ENCODE measurements at places on chromosomes 7 and 10.

- DNase-seq: no peak
Measured at GRCh38 chr7:142567201-142568075, 181.8 kb upstream of the PRSS1 start.

DNA sequence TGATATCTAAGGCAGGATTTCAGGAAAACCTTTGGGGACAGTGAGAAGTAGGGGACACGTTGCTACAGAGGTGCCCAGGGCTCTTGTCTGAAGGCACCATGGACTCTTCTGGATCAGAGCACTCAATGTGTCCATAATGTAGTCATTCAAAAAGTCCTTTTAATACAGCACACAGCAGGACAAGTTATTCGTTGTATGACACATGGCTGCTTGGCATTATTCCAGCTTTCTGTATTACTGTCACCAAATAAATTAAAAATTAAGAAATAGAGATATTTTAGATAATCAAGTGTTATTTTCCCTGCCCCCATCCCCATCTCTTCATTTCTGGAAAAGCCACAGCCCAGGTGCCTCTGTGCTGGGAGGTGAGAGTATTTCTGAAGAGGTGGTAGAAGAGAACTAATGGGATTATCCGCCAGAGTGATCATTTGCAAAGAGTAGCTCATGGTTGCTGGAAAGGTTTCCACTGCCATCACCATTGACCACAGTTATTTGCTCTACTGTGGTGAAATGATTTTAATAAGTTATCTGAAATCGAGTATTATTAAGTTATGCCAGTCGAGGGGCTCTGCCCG, 83.0 kb downstream of the CXCL12 start:
- DNase-seq: no peak

GRCh38 chr7:77409739-77410547, 6.2 kb downstream of the GSAP start:
- DNase-seq: no peak

DNA sequence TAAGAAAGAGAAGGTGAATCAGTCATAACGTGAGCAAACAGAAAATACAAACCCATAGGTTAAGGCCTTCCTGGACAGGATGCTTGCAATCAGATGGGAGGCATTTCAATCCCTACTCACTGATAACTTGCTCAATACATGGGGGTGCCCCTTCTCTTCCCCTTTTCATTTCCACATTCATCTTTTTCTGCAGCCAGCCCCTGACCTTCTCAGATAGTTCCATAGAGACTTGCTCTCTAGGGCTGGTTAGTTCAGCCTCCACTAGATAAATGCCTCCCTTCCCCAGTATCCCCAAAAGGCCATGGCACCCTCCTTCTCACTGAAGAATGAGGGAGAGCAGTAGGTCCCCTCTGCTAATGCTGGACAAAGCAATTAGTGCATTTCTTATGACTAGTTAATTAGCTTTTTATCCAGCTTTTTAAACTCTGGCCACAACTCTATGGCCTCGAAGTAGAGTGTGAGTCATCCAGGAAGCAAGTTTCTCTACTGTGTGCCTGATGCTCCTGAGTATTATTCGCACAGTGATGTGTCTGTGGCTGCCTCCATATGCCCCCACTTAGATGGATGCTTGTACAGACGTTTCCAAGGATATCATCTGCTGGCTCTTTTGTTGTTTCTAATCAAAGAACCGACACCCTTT, 12.7 kb downstream of the CHN2 start:
- no peak for DNase-seq

- no peak for DNase-seq
Measured at GRCh38 chr10:92829786-92830377, 18.4 kb upstream of the EXOC6 start.

DNA sequence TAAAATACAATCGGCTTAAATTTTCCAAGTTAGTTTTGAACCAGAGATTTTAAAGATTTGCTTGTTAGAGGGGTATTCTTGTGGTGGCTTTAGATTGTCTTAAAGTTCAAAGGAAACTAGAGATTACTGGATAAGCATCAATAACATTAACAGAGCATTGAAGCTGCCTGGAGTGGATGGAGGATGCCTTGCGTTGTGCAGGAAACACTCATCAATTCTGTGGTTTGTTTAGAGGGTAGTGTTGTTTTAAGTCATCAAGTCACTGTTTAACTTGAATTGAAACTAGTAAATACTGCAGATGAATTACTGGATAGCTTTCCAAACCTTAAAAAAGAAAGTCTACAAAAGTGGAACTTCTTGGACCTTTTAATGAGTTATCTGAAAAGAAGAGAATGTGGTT, 218.6 kb downstream of the CELF2 start:
- no peak for DNase-seq

GRCh38 chr7:42024537-42024936, 212.5 kb downstream of the GLI3 start:
- no peak for DNase-seq

GRCh38 chr10:103543617-103544525, 50.4 kb downstream of the NEURL1 start:
- DNase-seq: no peak

DNA sequence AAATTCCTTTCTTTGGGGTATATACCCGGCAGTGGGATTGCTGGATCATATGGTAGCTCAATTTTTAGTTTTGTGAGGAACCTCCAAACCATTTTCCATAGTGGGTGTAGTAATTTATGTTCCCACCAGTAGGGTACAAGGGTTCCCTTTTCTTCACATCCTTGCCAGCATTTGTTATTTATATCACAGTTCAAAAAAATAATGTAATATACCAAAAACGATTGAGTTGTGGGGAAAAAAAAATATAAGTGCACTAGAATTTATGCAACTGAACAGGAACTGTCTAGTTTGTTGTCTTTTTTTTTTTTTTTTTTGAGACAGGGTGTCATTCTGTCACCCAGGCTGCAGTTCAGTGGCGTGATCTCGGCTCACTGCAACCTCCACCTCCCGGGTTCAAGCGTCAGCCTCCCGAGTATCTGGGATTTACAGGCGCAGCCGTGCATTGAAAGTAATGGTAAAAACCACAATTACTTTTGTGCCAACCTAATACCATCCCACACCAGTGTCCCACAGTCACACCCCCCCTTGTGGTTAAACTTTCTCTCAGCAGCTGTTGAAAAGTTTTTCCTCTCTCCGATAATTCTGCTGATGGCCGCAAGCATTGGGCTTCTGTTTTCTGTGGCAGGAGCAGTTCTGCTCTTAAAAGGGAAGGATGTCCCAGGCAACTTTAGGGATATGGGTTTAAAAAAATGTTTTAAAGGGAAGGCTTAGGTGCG, 6.8 kb upstream of the LAT2 start:
- no peak for DNase-seq

DNA sequence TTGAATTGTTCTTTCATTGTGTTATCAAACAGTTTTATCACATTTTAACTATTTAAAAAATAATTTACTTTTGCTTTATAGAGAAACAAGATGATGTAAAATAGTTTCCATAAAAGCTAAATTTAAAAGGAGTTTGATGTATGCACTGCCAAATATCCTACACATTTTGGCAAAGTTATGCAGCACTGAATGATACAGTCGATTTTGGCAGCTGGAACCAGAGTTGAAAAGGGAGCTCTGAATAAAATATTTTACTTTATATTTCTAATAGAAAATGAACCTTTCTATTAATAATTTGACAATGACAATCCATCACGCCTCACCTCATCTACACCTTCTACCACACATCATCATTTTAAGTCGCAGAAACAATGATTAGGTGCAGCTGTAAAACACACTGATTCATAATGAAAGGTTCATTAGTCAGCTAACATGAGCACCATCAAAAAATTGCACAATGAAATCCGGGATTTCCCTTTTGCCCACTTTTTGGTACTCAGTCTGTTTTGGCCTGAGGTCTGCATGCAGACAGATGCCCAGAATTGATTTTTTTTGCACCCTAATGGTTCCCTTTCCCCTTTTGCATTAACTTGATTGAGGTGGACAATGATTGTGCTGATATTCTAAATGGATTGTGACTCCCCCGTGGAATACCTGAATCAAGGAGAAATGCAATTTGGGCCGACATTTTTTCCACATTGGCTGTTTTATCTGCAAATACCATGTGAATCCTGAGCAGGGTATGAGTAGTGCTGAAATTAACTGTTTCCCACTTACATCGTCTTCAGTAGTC, 105.8 kb downstream of the THSD7A start:
- no peak for DNase-seq

DNA sequence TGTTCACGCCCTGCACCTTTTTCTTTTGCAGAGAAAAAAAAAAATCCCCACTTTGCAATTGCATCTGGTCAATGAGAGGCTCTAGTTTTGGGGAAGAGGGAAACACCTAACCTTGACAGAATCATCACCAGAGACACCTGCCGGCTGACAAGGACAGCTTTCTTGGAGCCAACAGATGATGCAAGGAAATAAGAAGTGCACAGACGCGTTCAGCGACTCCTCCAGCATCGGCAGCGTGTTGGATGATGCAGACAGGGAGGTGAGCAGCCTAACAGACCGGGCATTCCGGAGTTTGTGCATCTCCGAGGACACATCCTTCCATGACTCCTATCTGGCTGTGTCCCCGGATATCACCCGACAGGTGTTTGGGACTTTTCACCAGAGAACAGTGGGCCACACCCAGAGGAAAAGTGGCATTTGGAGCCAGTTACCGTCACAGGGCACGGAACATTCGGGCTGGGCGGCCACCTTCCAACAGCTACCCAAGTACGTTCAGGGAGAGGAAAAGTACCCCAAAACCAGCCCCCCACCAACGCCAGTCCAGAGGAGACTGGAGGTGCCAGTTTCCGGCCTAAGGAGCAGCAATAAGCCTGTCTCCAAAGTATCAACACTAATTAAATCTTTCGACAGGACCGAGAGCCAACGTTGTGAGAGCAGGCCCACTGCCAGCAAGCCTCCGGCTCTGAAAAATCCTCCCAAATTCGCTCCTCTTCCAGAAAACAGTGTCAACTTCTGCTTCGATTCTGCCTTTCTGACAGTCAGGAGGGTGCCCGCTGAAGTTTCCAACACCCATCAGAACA, 23.6 kb downstream of the C10orf71 start:
- DNase-seq: no peak

DNA sequence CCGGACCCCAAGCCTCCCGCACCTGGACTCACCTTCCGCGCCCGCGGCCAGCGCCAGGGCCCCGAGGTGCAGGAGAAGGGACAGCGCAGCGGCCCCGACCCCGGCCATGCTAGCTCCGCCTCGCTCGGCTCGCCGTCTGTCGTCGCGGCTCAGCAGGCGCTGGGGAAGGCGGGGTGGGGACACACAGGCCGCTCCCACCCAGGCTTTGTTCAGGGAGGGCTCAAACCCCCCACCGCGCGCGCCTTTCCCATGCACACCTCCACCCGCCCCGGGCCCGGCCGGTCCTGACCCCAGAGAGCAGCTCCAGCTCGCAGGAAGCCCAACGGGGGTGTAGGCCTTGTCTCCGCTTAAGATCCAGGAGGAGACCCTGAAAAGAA, at the start of gene KCP:
Gene KCP, minus strand, starts transcription at position 141 of the 377 bp plus-strand sequence. Its CDS starts 33 bp downstream, at position 108.
- no peak for DNase-seq

- no peak for DNase-seq
Measured at GRCh38 chr10:78895469-78895868, 173.3 kb upstream of the ZMIZ1 start.

GRCh38 chr10:33082373-33082895, 124.4 kb upstream of the ITGB1 start:
- DNase-seq: no peak

DNA sequence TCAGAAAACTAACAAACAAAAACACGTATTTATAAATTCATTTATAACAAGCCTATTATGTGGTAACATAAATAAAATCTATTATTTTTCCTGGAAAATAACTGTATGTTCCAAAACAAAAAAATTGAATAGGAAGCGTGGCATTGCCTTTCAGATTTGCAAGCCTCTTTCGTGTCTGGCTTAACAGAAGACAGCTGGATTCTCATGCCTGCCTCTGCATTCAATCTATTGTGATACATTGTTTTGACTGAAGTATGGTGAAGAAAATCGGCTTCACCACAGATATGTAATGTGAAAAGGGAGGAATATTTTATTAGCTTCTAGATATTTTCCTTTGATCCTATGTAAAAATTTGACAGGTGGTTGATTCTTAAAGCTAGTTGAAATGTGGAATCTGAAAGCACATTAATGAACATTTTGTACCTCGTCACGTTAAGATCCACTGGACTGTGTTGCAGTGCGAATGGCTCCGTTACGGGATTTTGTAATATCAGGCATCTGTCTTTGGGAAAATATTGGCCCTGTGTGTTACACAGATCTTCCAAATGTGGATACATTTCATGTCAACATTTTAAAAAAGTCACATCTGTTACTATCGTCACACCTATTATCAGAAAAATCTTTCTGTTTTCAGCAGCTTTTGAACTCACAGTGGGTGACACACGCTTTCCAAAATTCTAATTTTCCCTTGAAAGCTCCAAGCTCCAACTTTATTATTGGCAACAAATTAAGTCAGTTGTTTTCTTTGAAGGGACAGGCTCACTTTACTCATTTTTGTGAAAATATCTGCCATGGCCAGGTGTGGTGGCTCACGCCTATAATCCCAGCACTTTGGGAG, 26.2 kb downstream of the PALD1 start:
- DNase-seq: no peak
